ENCODE measurements at places on chromosomes 4 and X.

DNA sequence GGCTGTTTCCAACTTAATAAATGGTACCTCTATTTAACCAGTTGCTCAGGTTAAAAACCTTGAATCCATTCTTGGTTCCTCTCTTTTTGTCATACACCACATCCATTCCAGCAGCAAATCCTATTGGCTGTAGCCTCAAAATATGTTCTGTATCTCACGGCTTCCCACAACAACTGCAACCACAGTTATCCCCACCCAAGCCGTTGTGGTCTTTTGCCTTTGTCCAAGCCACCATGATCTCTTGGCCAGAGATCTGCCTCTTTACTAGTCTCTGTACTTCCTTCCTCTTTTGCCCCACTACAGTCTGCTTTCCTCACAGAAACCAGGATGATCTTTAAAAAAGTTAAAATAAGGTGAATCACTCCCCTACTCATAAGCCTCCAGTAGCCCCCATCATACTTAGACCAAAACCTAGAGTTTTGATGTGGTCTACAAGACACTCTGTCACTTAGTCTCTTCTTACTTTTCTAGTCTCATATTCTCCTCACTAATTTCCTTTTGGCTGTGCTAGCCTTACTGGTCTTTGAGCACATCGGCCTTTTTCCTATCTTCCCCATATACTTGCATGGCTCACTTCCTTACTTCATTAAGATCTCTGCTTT is 10.3 kb downstream of the MAOA start:
- DNase-seq: no peak

DNA sequence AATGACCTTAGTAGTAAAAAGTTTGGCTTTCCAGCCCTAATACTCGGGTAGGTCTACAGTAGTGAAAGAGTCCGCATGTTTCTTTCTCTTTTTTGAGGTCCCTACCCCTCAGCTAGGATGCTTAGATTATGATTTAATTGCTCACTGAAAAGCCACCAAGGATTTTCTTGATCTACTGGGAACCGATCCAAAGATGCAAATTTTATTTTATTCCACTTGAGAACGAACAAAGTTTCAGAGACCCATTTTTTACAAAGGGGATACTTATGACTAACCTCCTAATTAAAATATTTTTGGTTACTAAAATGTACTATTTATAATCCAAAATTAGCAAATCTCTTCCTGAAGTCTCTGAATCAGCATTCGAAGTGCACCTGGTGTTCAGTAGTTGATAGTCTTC is 14.3 kb upstream of the PDHA2 start:
- no peak for DNase-seq

GRCh38 chrX:10482708-10483107 is 137.7 kb downstream of the MID1 start:
- no peak for DNase-seq

DNA sequence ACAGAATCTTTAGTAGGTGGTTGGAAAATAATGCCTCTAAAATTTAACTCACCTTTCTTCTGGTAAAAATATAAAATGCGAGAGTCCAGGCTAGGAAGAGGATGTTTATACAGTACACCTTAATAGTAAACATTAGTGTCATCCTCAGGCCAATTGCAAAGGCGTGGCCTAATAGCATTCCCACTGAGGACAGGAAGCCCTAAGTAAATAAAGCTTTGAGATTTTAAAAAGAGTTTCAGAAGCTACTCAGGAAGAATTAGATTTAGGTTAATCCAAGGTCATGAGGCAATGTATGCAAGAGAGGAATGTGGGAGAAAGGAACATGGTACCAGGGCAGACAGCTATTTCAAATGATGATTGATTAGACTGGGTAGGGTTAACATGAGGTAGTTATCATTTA is 49.5 kb downstream of the RPGR start:
- DNase-seq: no peak

DNA sequence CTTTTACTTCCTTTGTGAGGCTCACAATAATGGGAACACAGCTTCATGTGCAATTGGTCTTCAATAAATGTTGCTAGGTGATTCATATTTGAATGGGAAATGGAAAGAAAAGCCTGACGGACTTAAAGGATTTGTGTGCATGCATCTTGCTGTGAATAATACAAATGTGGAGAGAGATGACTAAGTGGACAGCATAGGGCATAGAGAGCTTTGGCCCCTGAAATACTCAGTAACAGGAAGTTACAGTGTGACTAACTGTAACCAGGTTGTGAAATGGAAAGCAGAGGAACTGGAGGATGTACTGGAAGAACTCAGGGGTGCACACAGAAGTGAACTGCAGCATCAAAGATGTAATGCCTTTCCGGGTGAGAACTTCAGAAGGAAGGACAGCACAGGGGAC is 206.7 kb downstream of the MGST2 start:
- no peak for DNase-seq

DNA sequence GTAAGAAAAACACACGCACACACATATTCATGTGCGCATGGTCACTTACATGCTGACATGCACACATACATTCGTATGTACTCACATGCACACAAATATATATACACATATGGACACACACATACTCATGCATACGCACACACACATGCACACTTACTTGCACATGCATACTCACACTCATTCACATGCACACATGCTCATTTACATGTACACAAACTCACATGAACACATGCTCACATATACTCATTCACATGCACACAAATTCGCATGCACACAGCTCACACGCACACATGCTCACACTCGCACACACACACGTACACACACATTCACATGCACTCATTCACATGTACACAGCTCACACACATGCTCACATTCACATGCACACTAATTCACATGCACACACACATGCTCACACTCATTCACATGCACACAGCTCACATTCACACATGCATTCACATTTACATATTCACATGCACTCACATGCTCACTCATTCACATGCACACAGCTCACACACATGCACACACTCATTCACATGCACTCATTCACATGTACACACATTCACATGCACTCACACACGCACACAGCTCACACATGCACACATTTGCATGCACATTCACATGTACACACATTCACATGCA is 276.1 kb downstream of the DHRSX start:
- no peak for DNase-seq
